ENCODE measurements at places on chromosomes 2 and 18.

GRCh38 chr2:163044114-163044513, 205.5 kb upstream of the KCNH7 start:
- DNase-seq = no peak

GRCh38 chr2:128233790-128234395, 84.8 kb downstream of the HS6ST1 start:
- DNase-seq = no peak

- DNase-seq = no peak
Measured at GRCh38 chr18:4224031-4224704, 230.9 kb downstream of the DLGAP1 start.

DNA sequence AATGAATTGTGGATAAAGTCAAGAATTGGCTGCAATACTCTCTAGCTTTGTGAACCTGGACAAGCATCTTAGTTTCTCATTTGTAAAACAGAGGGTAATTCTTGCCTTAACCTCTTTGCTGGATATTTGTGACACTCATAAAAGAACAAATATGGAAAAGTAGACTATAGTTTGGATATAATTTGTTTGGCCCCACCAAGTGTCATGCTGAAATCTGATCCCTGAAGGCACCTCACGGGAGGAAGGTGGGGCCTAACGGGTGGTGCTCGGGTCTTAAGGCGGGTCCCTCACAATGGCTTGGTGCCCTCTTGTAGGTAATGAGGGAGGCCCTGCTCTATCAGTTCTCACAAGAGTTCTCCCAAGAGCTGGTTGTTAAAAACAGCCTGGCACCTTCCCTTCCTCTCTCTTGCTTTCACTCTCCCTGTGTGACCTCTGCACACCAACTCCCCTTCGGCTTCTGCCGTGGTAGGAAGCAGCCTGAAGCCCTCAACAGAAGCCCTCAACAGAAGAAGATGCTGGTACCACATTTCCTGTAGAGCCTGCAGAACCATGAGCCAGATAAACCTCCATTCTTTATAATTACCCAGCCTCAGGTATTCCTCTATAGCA, 37.4 kb downstream of the ARL4C start:
- DNase-seq = no peak

GRCh38 chr2:168145426-168146310, 101.7 kb downstream of the STK39 start:
- DNase-seq = no peak

DNA sequence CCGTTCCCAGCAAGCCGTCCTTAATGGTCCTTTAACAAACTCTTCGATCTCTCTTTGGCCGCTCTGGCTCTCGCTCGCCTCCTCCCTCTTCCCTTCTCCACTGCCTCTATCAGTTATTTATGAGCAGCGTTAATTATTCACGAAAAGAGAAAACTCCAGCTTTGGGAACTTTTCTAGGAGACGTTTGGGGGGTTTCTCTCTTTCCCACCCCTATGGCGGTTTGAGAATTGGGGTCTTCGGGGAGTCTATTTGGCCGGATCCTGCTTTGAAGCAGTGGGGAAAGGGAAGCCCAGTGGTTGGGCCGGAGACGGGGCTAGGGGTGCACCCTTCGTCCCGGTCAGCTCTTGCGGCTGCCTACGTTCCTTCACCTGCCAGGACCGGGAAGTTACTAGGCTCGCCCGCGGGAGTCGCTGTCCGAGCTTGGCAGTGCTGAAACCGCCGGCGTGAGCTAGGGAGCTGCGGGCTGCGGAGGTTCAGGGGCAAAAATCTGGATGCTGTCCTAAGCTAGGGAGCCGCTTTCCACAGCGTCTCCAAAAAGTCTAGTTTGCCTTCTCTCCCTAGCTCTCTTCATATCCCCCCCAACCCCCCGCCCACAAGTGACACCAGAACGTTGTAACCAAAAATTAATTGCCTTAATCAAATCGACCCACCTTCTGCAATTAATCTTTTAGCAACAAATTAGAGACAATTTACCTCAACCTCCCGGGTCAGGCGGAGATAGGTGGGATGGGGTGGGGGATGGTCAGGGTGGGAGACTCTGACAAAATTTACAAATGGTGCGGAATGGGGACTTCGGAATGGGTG, 8.9 kb upstream of the SKOR2 start:
- DNase-seq = no peak

GRCh38 chr18:8844721-8845148, 139.4 kb downstream of the MTCL1 start:
- DNase-seq = no peak

DNA sequence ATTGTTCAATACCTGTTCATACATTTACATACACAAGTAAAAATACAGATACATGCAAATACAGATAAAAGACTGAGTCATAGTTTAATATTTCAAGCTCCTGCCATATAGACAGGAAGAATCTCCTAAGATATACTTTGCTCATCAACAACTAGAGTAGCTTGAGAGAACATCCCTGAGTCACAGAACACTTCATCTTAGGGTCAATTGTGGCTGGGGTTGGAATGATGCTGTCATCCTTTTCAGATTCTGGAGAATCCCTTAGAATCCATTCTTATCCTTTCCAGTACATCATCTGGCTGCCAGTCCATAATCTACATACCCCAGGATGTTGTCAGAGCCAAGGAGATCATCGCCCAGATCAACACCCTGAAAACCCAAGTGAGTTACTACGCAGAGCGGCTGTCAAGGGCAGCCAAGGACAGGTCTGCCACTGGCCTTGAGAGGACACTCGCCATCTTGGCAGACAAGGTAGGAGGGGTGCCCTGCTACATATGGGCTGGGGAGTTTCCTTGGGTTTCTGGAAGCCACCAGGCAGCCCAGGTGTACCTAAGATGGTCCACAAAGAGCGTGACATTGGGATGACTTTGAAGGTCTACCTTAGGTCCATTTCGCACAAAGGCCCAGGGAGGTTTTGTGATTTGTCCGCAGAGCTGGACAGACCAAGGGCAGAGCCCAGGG, 55.7 kb downstream of the COA5 start:
- DNase-seq = no peak

GRCh38 chr2:200399636-200400035, 93.1 kb downstream of the SPATS2L start:
- DNase-seq = no peak

DNA sequence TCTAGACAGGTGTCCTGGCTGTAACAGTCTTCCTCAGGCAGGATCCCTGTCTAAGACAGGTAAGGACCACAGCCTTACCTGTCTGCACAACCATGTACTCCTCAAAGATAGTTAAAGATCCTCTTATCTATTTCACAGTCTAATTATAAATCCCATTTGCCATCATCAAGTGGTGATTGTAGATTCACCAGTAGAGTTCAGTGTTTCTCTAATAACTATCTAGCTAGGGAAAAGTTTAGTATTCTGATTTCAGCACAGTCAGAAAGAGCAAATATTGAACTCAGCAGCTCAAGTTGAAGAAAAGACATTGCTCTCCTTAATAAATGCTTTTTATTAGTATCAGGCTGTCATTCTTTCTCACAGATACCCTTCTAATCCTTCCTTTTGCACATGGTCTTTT, 1305.5 kb upstream of the NXPH2 start:
- DNase-seq = no peak

DNA sequence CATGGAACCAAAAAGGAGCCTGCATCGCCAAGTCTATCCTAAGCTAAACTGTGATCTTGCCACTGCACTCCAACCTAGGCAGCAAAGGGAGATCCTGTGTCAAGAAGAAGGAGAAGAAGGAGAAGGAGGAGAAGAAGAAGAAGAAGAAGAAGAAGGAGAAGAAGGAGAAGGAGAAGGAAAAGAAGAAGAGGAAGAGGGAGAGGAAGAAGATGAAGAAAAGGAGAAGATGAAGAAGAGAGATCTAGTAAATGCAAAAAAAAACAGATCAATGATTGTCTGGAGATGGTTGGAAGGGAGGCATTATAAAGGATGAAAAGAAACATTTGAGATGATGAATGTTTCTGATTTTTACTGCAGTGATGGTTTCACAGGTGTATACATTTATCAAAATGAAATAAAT, 1629.0 kb upstream of the PIK3C3 start:
- DNase-seq = no peak

DNA sequence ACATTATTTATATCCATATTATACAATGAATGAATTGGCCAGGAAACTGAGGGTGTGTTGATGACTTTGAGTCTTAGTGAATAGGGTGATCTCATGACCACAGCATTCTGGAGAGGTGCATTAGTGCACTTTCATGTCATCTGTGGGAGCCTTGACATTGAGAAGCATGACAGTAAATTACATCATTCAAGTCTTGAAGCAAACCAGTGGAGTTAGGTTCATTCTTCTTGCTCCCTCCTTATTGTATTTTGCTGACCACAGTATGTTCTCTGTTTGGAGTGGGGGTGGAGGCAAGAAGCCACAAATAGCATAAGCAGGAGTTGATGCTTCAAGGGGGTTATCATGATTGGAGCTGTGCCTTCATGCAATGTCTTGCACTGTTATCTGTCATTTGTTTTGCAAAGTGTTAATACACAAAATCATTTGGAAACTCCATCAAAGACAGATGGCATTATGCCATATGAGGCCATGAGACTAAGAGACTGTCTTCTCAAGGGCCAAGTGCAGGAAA, 680.2 kb downstream of the NYAP2 start:
- peak; percentile 75 for DNase-seq

DNA sequence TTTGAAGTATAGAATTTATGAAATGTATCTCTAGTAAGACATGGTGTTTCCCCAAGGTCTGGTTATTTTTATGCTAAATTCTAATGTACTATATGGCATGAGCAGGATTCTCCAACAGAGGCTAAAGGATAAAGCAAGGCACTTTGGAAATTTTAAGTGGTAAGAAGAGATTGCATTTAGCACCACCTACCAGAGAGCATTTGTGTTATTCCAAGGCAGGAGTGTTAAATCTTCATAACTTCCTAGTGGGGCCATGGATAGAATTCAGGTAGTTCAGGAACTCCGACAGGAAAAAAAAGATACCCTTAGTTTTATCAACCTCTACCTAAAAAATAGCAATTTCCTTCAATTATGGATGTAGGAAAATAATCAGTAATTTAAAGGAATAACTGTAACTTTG, 497.4 kb upstream of the CRIM1 start:
- no peak for DNase-seq

GRCh38 chr2:209416913-209417312, 6.9 kb upstream of the MAP2 start:
- DNase-seq = no peak

GRCh38 chr2:98777076-98777475, 46.1 kb upstream of the MGAT4A start:
- no peak for DNase-seq

- no peak for DNase-seq
Measured at GRCh38 chr18:23479829-23480505, 23.3 kb upstream of the RMC1 start.

DNA sequence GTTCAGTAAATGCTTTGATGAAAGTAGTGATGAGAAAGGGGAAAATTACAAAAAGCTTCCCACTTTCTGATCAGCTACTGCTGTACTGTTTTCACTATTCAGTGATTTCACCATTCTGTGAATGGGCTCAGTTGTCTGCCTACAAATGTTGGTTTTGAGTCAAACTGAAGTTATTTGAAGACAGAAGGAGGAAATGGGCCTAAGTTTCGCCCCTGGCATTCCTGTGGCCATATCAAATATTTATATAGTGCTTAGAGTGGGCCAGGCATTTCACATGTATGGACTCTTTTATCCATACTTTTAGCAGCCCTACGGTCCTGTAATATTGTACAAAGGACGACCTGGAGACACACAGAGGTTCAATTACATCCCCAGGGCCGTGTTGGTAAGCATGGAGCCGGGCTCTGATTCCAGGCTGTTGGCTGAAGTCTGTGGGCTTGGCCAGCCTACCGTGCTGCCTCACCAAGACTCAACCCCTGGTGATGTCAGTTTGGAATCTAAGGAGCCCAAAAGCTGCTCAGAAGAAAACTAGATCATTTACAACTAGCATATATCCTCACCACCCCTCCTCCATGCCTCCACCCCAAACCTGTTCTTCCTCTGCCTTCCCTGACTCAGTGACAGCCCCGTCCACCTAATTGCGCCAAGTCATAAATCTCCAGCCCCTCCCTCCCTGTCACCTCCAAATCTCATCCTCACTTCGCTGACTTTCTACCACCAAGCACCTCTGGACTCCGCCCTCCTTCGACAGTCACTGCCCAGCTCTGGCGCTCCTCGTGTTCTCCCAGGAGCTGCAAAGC, 10.1 kb upstream of the GRHL1 start:
- peak; percentile 49 for DNase-seq

GRCh38 chr2:190407662-190408537, at the start of gene MFSD6:
TSS of gene MFSD6 (plus strand) at chr2:190408355. CDS start at chr2:190436030, 27,675 bp downstream.
- DNase-seq = no peak

DNA sequence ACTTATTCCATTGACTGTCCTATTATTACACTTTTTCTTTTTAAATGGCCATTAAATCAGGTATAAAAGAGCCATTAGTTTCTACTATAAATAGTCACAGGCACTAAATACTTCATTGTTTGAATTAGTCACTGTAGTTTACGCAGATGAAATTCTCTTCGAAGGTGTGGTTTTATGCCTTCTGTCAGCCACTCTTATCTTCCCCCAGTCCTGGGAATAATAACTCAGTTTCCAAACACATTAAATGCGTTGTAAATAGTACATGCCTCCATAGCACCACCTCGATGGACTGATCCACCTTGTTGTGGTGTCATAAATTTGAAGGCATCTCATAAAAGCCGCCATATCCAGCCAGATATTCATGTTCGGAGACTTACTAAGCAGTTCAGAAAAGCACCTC, 72.1 kb upstream of the PARD3B start:
- DNase-seq = no peak

GRCh38 chr18:374721-375168, 106.9 kb upstream of the THOC1 start:
- no peak for DNase-seq

DNA sequence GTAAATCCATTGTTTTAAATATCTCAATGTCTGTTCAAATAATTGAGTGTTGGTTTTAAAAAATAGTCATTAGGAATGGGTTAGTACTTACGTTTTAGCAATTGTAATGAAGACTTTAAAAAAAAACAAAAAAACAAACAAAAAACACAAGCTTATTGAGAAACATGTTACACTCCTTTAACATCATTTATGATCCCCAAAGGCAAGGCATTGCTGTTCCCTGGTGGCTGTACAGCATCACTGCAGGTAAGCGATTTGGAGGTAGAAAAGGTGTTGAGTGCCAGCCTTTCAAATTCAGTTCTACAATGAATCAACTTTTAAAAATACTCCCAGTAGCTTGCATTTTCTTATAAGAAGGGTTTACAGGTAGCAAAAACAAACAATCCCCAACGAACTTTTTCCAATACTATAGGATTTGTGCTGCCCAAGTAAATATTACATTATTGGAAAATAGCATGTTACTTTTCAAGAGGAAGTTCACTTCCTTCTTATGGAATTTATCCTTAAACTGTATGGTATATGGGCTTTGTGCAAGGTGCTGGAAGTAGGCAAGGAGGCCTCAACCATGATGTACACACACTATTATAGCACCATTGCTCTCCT, 27.5 kb downstream of the CNRIP1 start:
- no peak for DNase-seq

GRCh38 chr2:120919771-120920453, 184.2 kb downstream of the GLI2 start:
- peak; percentile 51 for DNase-seq

- no peak for DNase-seq
Measured at GRCh38 chr18:77444385-77444784, 194.7 kb downstream of the GALR1 start.

- DNase-seq = no peak
Measured at GRCh38 chr2:88621432-88621831, 5.8 kb downstream of the EIF2AK3 start.
